ENCODE measurements at places on chromosomes 7 and 10. TPM values are rescaled to one million over a fixed set of nuclear protein-coding genes. Genes with fewer than 3 reads are reported as not detected.

The AKR1E2 gene
- 16.3 TPM for total RNA-seq

- no peak for DNase-seq
Measured at GRCh38 chr10:100740476-100741377, 4.7 kb upstream of the PAX2 start.

DNA sequence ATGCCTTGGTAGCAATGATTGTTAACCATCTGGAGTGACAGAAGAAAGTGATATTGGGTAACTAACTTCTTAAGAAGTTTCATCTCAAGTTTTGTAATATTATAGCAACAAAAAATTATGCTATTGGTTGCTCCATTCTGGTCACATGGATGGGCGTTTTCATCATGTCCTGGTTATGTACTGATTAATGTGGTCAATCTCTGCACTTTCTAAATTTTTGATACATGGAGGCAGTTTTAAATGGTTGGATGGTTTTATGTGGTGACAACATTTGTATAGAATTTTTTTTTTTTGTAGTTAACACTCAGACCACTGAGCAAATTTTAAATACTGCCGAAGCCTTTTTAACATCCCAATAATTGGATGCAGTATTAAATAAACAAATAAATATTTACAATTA lies 55.2 kb upstream of the CCAR1 start:
- DNase-seq = no peak

GRCh38 chr7:49774459-49775064 lies 1.1 kb downstream of the VWC2 start:
- no peak for DNase-seq
